ENCODE measurements at places on chromosomes 7 and 10. TPM values are rescaled to one million over a fixed set of nuclear protein-coding genes. Genes with fewer than 3 reads are reported as not detected.
A peak's percentile ranks its signal among the peaks of the same experiment; 100 is the strongest.

The GSTO1 gene
- total RNA-seq: 28.8 TPM

The AKR1C8 gene
- not detected for total RNA-seq

The TMEM178B gene
- 2.5 TPM for total RNA-seq

The ATOH7 gene
- total RNA-seq: 0.82 TPM

GRCh38 chr10:96358851-96359540, at the start of gene OPALIN:
Gene OPALIN (minus strand): TSS chr10:96359002. CDS start chr10:96358896, 106 bp downstream.
- no peak for DNase-seq

DNA sequence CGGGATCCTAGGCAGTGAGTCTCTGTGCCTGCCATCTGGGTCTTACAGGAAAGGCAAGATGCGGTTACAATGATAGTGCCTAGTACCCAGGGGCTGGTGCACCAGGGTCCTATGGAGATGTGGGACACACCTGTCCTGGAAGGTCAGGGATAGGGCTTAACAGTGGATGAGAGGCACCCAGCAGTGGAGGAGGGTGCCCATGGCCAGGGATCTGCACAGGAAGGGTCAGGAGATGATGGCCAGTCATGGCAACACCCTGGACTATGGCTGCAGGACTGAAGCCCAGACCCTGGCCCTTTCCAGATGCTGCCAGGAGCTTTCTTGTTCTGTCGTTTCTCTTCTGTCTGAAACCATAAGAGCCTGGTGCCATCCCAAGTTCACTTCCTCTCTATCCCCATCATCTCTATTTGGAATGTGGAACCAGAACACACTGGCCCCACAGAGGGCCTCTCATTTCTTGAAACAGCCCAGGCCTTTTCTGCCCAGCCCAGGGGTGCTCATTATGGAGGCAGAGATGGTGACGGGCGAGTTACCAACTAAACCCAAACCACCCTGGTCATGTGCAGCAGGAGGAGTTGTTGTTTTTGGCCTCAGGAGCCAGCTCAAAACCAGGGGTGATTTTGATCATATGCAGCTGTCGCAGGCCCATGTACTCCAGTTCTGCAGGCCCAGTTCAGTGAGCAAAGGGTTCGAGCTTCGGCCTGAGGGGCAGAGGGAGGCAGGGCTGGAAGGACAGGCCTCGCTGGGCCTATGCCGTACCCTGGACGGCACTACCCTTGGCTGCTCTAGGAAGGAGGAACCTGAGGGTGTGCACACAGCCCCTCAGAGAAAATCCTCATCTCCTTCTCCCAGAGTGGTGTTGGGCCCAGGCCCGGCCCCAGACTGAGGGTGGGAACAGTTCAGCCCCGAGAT, 52.6 kb upstream of the GDF10 start:
- DNase-seq: no peak

- DNase-seq: no peak
Observed at GRCh38 chr7:20102982-20103381, 114.2 kb downstream of the MACC1 start.

- no peak for DNase-seq
Observed at GRCh38 chr7:36762394-36762793, 38.1 kb upstream of the AOAH start.

GRCh38 chr7:137727413-137727812, 119.4 kb downstream of the DGKI start:
- DNase-seq: no peak

DNA sequence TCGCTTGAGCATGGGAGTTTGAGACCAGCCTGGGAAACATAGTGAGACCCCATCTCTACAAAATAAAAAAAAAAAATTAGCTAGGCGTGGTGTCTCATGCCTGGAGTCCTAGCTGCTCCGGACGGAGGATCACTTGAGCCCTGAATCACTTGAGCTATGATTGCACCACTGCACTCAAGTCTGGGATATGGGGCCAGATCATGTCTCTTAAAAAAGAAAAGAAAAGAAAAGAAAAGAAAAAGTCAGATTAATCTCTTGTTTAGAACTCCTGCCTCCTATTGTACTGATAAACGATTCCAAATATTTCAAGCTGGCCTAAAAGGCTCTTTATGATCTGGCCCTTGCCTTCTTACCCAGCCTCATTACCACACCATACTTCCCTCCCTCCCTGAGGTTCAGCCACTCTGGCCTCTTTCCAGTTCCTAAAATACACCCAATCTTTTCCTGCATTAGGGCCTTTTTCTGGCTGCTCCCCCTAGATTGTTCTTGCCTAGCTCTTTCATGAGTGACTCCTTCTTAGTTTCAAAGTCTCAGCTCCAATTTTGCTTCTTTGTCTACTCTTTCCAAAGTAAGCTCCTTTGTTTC, 41.7 kb downstream of the VCL start:
- DNase-seq: peak; percentile 67

GRCh38 chr7:131931370-131931769, 374.9 kb upstream of the PODXL start:
- DNase-seq: no peak

DNA sequence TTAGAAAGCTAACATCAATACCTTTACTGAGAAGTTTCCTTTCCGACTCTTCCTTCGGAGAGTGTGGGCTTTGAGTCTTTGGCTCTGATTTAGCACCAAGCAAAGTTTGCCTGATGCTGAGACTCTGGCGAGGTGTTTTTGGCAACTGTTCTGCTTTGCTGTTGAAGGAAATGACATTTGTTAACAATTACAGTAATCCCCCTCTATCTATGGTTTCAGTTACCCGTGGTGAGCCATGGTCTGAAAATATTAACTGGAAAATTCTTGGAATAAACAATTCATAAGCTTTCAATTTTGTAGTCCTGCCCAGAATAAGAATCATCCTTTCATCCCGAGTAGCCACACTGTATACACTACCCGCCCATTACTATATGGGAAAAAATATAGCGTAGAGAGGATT, 126.3 kb downstream of the ARHGAP21 start:
- peak; percentile 8 for DNase-seq

- no peak for DNase-seq
Observed at GRCh38 chr7:28165961-28166955, 14.3 kb downstream of the JAZF1 start.

GRCh38 chr7:37409461-37409860, 39.2 kb downstream of the ELMO1 start:
- no peak for DNase-seq

GRCh38 chr7:100859856-100860255, 7.3 kb upstream of the TRIP6 start:
- no peak for DNase-seq

DNA sequence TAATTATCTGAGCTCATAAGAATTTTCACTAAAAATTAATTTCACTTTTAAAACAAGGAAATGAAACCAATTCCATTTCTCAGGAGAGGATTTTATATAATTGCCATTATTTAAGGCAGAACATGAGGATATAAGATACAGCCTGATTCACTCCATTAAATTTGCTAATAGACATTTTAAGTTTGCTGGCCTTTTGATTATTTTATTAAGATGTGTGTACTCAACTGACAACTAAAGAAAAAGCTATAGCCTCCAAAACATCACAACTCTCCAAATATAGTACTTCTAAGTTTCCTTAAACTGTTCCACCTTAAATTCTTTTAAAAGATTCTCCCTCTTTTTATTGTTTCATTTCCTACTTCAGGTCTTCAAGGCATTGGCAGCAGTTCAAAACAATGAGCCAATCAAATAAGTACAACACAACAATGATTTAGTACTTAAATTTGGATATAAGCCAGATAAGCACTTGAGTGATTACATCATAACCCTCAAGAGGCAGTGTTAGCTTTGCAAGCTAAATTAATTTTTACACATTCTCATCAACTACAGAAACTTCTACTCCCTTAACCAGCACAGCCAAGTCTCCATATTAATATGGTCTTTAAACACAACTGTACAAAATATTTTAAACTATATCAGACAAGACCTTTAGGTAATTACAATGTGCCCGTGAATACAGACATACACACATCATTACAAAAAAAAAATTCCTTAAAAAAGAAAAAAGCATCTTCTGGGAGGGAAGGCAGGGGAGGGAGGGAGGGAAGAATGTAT, 121.8 kb downstream of the KMT2C start:
- DNase-seq: peak; percentile 87

All from tongue (tissue), 3 donors.